ENCODE measurements at places on chromosomes 5 and 9.
A peak's percentile ranks its signal among the peaks of the same experiment; 100 is the strongest.

DNA sequence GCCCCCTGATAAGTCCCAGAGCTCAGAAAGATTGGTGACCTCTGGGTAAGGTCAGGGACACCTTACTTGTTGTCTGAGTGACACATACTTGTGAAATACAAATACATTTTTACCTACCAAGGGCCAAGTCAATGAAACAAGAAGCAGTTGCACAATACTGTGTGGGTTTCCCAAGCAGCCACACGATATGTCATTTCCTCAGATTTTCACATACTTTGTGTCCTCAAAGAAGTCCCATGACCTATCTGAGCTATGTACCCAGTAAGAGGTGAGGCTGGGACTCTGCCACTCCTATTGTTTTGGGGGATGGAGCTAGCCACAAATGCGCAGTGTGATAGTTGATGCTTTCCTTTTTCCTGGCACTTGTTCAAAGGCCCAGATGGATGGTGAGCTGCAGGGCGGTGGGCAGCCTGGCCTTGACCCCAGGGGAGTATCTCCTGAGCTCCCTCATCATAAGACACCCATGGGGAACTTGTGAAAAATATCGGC lies 4.8 kb upstream of the SLC25A51 start:
- no peak for DNase-seq

- DNase-seq = no peak
These were observed 17.6 kb upstream of the MUSK start for GRCh38 chr9:110650991-110651411.

DNA sequence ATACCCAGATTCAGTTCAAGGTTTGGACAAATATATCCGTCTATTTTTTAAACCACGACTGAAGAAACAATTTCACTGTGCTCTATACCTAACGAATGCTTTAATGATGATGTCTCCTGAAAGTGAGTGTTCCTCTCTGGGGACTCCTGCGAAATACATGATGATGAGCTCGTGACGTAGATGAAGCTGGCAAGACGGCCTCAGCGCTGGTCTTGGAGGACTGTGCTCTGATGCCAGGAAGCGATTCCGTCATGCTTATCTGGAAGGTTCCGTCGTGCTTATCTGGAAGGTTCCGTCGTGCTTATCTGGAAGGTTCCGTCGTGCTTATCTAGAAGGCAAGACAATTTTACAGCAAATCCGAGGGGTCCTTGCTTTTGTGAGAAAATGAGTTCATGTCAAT lies 250.8 kb upstream of the IRX2 start:
- DNase-seq = no peak

GRCh38 chr5:2007496-2007877 lies 124.8 kb upstream of the IRX4 start:
- no peak for DNase-seq

GRCh38 chr9:20683351-20684034 lies 566 bp upstream of the FOCAD start:
- DNase-seq = peak; percentile 21

- no peak for DNase-seq
These were observed 76.3 kb upstream of the ORM1 start for GRCh38 chr9:114246558-114246957.

DNA sequence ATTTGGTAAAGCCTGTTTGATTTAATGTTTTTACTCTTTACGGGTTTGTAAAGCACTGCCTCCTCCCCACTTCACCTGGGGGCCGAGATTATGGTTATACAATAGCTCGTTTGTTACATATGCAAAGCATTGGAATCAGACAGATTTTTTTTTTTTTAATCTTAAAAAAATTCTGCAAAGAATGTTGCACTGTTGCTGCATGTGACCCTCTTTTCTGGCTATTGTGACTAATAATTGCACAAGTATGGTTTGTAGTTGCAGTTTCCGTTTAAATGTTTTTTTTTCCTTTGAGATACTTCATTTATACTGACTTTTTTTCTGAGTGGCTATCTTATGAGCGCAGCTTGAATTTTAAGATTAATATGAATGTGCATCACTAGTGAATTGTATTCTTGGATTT lies 165.3 kb downstream of the KDM4C start:
- no peak for DNase-seq

GRCh38 chr5:79122973-79123372 lies 11.4 kb downstream of the BHMT start:
- DNase-seq = no peak

- no peak for DNase-seq
These were observed 243 bp upstream of the SHISAL2B start for GRCh38 chr5:64690104-64690416.

DNA sequence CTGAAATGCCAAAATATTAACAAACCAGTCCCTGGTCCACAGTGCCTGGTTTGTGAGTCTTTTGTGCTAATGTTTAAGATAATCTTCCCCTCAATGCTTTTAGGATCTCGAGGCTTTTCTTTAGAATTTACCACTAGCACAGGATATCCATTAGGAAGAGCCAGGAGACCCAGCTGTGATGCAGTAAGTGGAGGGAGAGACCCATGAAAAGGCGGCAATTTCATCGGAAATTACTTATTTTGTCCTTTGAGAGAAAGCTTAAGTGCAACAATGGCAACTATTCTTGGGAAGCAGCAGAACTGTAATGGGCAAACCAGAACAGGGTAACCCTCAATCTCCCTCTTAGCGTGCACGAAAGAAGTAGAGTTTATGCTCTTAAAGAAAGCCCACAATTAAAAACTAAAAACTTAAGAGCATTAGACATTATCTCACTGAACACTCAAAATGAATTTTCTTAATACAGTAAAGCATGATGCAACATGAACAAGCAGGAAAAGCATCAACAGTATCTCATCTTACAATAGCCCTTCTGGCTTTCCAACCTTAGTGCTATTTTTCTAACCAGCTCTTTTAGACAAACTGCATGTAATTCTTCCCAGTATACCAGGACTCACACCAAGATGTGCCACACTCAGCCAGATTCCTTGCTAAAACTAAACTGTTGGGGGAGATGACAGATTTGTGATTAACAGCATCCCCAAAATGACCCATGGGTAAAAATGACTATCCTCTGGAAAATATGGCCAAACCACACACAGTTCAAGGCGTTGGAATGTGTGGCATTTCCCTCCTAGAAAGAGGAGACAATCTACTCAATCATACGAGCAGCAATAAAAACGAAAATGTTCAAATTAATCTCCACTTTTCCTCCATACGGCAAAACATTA lies 36.4 kb downstream of the PWWP2A start:
- DNase-seq = no peak

GRCh38 chr5:75993643-75994520 lies 89.3 kb upstream of the SV2C start:
- DNase-seq = no peak

DNA sequence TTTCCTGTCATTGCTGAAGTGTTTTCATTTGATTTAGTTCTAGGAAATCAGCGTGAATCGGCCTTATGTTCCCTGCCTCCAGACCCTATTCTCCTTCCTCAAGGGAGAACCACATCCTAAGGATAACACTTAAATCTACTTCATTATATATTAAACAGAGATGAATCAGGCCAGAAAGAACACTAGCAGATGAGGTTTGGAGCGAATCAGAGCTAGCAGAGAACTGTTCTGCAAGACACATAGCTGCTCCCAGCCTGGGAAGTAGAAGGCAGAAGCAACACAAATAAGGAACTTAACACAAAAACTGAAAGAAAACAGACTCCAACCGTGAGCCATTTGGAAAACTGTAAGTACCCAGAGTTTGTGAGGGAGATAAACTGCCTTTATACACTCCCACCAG lies 718.2 kb downstream of the SEMA5A start:
- DNase-seq = no peak

DNA sequence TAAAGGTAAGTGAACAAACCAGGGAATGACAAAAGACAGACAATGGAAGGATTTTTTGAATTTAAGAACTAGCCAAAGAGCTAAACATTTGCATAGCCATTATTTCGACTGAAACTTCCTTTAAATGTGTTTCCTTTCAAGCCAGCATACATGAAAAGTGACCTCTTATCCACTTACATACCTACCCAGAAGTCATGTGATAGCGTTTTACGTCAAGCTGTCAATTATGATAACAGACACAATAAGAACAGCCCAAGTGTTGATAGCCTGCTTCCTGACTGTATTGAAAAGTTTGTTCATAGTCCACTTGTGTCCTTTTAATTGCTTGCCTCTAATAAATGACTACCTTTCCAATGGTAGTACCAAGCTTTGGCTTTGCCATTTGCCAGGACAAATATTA lies 206.0 kb downstream of the NFIB start:
- DNase-seq = no peak
